ENCODE measurements at places on chromosomes 7 and 10.

DNA sequence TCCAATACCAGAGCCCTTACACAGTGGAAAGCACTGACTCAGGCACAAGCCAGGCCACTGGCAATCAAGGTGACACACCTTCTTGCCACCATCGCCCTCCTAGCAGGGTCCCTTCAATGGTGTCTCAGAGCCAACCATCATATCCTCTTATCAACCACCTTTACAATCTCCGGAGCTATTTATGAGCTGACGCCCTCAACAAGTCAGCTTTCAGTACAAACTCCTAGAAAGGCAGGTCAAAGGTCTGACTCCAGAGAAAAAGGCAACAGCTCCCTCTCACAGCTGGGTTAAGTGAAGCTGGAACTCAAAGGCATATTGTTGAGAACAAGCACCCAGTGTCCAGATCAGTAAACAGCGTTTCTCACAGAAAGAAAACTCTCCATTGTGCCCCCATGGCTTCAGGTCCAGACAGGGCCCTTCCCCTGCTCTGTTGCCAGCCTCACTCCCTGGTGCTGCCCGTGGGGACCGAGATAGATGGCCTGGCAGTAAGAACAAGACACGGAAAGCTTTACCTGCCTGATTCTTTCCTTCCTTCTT lies 2.4 kb downstream of the ZNF3 start:
- H3K27ac ChIP-seq: no peak overlapping the region
- H3K36me3 ChIP-seq: peaks cover 19% of the 10 kb centered on the region
- no peak for DNase-seq

GRCh38 chr7:105638334-105638733 lies 57.0 kb upstream of the EFCAB10 start:
- H3K4me3 ChIP-seq: no peak overlapping the region
- no peaks in the 10 kb centered on the region for H3K4me1 ChIP-seq
- H3K27me3 ChIP-seq: no peaks in the 10 kb centered on the region
- peaks cover 57% of the 10 kb centered on the region for H3K36me3 ChIP-seq

DNA sequence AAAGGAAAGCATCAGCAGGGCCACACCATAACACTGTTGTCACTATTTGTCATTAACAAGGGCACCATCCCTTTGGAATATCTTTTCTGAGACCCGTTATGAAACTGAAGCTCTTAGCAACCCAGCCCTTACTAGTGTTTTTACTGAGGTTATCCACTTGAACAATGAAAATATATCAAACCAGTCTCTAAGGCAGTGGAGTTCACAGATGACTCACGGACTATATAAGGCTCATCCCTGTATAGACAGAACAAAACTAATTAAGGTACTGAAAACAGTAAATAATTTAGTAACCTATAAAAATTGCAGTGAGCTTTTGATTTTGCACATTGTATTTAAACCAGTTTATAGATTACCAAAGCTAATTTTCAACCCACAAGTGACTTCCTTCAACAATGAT lies 196.0 kb downstream of the ELAPOR2 start:
- DNase-seq: no peak
- no peak overlapping the region for H3K4me3 ChIP-seq
- no peaks in the 10 kb centered on the region for H3K27me3 ChIP-seq
- H3K36me3 ChIP-seq: no peaks in the 10 kb centered on the region

DNA sequence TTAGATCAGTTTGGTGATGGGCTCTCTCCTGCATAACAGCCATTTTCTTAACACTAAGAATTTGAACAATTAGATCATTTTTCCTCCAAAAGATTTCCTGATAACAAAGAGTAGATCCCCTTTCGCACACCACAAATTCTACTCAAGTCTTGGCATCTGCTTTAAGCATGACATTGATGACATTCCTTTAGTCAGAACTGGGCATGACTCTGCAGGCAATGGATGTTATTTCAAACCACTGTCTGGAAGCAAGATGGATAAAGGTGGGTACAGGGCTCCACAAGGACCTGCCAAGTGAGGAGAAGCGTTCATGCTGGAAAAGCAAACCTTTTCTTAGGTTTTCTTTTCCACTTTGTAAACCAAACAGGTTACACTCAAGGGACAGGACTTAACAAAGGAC lies 123.5 kb downstream of the GLCCI1 start:
- H3K4me1 ChIP-seq: peaks cover 31% of the 10 kb centered on the region
- peaks cover 1% of the 10 kb centered on the region for H3K27me3 ChIP-seq
- H3K4me3 ChIP-seq: no peak overlapping the region
- H3K36me3 ChIP-seq: peaks cover 64% of the 10 kb centered on the region
- H3K27ac ChIP-seq: no peak overlapping the region

GRCh38 chr7:132859199-132859598 lies 222.7 kb downstream of the CHCHD3 start:
- peak; percentile 29 for DNase-seq
- peak overlapping the region; percentile 15 for H3K27ac ChIP-seq
- H3K4me1 ChIP-seq: peaks cover 94% of the 10 kb centered on the region
- no peaks in the 10 kb centered on the region for H3K27me3 ChIP-seq

GRCh38 chr7:514651-515598 lies 4.7 kb downstream of the PDGFA start:
- DNase-seq: no peak
- H3K4me1 ChIP-seq: peaks cover 5% of the 10 kb centered on the region
- H3K4me3 ChIP-seq: no peak overlapping the region
- peaks cover 5% of the 10 kb centered on the region for H3K27me3 ChIP-seq
- no peaks in the 10 kb centered on the region for H3K36me3 ChIP-seq

DNA sequence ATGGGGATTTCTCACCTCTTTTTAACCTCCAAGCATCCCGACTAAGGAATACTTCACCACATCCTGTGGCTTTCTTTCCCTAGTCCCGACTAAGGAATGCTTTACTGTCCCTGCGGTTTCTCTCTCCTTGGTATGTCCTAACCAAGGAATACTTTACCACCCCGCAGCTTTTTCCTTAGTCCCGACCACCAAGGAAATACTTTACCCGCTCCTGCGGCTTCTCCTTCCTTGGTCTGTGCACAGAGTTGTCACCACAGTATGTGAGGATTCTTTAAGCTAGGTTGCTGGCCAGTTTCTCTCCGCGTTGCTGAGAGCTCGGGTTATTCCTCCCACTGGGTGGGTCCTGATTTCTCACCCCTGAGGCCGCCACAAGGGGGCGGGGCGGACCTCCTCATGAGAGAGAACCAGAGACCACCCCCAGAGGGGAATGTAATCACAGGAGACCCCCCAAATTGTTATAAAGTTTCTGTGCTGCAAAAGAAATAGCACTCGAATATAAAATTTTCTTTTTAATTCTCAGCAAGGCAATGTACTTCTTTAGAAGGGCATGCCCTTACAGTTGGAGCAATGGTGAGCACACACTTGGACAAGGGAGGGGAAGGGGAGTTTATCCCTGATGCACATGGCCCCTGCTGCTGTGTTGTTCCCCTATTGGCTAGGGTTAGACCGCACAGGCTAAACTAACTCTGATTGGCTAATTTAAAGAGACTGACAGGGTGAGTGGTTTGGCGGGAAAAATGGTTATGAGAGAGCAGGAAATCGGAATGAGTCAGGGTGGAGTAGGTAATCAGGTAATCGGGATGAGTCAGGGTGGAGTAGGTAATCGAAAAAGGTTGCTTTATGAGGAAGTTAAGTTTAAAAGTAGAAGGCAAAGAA lies 12.8 kb downstream of the SUGCT start:
- no peaks in the 10 kb centered on the region for H3K4me1 ChIP-seq
- H3K36me3 ChIP-seq: no peaks in the 10 kb centered on the region
- no peak overlapping the region for H3K4me3 ChIP-seq
- DNase-seq: no peak

GRCh38 chr10:9504227-9504626 lies 1449.7 kb downstream of the GATA3 start:
- no peak for DNase-seq
- no peaks in the 10 kb centered on the region for H3K4me1 ChIP-seq
- no peak overlapping the region for H3K4me3 ChIP-seq
- peaks cover 2% of the 10 kb centered on the region for H3K27me3 ChIP-seq

DNA sequence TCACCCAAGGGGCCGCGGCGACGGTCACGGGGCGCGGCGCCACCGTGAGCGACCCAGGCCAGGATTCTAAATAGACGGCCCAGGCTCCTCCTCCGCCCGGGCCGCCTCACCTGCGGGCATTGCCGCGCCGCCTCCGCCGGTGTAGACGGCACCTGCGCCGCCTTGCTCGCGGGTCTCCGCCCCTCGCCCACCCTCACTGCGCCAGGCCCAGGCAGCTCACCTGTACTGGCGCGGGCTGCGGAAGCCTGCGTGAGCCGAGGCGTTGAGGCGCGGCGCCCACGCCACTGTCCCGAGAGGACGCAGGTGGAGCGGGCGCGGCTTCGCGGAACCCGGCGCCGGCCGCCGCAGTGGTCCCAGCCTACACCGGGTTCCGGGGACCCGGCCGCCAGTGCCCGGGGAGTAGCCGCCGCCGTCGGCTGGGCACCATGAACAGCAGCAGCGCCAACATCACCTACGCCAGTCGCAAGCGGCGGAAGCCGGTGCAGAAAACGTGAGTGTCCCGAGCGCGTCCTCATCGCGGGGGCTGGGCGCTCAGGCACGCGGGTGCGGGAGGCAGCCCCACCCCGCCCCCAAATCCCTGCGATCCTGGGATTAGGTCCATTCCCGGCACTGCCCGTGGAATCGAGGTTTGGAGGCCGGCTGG lies 509 bp downstream of the AHR start:
- H3K4me3 ChIP-seq: peak overlapping the region; percentile 93
- peaks cover 31% of the 10 kb centered on the region for H3K4me1 ChIP-seq
- H3K27ac ChIP-seq: no peak overlapping the region
- H3K27me3 ChIP-seq: peaks cover 7% of the 10 kb centered on the region

DNA sequence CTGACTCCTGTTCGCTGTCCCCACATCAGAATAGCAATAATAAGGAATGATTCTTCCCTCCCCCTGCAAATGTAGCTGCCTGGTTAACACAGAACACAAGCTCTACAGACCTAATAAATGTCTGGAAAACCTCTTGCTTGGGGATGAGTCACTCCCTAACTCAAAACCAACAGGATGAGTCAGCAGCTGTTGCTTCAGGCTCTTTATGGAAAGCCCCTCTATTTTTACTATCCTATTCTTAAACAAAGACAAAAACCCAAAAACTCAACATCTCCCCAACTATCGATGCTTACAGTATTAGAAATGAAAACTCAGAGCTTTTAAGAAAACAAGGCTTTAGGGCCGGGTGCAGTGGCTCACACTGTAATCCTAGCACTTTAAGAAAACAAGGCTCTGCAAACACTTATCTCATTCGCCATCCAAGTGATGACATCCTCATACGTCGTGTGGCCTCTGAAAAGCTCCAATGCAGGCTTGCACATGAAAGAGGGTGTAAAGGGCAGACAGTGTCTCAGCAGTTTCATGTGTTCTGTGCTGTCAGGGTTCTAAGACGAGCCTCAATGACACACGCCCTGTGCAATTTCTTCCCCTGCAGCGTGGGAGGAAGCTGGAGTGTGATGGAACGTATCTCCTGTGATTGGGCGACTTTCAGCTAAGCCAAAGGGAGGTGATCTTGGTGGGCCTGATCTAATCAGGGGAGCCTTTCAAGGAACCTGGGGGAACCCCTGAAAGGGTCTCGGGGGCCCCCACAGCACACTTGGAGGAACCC lies 70.1 kb downstream of the AMZ1 start:
- DNase-seq: no peak
- H3K36me3 ChIP-seq: peaks cover 20% of the 10 kb centered on the region
- H3K27ac ChIP-seq: no peak overlapping the region

DNA sequence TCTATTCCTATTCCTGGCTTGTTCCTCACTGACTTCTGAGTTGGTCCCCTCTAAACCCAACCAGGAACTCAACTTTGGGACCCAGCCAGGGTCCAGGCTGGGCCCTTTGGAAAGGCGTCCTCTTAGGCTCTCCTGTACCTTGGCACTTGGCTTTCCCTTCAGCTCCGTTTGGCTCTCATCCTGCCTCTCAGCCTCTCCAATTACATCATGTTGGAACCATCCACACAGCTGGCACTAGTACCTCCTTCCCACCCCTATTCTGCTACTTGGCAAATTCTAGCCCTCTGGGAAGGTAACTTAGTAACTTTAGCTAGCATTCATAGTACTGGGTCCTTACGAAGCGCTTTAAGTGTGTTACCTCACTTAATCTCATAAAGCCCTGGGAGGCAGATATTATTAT lies 205.3 kb upstream of the HABP2 start:
- no peaks in the 10 kb centered on the region for H3K36me3 ChIP-seq
- no peaks in the 10 kb centered on the region for H3K4me1 ChIP-seq
- no peak for DNase-seq
- no peak overlapping the region for H3K27ac ChIP-seq
- no peak overlapping the region for H3K4me3 ChIP-seq
- H3K27me3 ChIP-seq: no peaks in the 10 kb centered on the region

GRCh38 chr7:113209449-113210203 lies 91.3 kb upstream of the SMIM30 start:
- DNase-seq: no peak
- no peaks in the 10 kb centered on the region for H3K4me1 ChIP-seq
- H3K4me3 ChIP-seq: no peak overlapping the region
- H3K36me3 ChIP-seq: no peaks in the 10 kb centered on the region
- no peak overlapping the region for H3K27ac ChIP-seq

DNA sequence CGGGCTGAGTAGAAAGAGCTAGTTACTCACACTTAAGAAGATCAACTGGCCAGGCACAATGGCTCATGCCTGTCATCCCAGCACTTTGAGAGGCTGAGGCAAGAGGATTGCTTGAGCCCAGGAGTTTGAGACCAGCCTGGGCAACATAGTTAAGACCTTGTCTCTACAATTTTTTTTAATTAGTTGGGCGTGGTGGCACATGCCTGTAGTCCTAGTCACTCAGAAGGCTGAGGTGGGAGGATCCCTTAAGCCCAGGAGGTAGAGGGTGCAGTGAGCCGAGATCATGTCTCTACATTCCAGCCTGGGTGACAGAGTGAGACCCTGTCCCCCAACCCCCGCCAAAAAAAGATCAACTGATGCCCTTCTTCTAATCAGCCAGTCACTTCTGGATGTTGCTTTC lies 74.6 kb upstream of the ATP6V0A4 start:
- H3K36me3 ChIP-seq: no peaks in the 10 kb centered on the region
- no peak overlapping the region for H3K27ac ChIP-seq
- DNase-seq: no peak
- no peak overlapping the region for H3K4me3 ChIP-seq

DNA sequence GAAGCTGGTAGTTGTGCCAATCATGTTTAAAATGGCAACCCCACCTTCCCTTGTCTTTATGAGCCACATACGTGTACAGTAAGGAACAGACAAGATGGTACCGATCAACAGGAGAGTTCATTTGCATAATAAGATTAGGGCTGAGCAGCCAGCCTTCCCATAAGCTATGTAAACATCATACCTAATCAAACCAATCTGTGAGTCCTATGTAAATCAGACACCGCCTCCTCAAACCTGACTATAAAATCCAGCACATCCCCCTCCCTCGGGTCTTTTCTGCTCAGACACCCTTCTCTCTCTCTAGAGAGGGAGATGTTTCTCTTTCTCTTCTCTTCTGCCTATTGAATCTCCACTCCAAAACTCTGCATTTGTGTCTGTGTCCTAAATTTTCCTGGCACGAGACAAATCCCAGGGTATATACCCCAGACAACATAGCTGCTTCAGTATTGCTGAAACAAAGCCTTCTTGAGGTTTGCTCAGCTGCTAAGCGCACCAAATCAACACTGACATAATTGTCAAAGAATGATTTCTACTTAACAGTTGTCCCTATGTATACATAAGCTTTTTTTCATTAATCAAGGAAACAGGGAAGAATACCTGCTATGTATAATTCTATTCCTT lies 279.2 kb downstream of the THSD7A start:
- peaks cover 2% of the 10 kb centered on the region for H3K27me3 ChIP-seq
- no peak for DNase-seq
- no peak overlapping the region for H3K4me3 ChIP-seq

GRCh38 chr7:30226614-30227268 lies 57.7 kb upstream of the ZNRF2 start:
- H3K27ac ChIP-seq: no peak overlapping the region
- no peak overlapping the region for H3K4me3 ChIP-seq
- no peaks in the 10 kb centered on the region for H3K27me3 ChIP-seq

- H3K36me3 ChIP-seq: peaks cover 4% of the 10 kb centered on the region
- no peak for DNase-seq
- H3K27ac ChIP-seq: no peak overlapping the region
- H3K27me3 ChIP-seq: peaks cover 3% of the 10 kb centered on the region
Measured at GRCh38 chr10:53403688-53404087, 631.1 kb upstream of the MBL2 start.
